Left renal pelvis (tissue), 4 donors: ENCODE measurements at places on chromosomes 4 and X.

DNA sequence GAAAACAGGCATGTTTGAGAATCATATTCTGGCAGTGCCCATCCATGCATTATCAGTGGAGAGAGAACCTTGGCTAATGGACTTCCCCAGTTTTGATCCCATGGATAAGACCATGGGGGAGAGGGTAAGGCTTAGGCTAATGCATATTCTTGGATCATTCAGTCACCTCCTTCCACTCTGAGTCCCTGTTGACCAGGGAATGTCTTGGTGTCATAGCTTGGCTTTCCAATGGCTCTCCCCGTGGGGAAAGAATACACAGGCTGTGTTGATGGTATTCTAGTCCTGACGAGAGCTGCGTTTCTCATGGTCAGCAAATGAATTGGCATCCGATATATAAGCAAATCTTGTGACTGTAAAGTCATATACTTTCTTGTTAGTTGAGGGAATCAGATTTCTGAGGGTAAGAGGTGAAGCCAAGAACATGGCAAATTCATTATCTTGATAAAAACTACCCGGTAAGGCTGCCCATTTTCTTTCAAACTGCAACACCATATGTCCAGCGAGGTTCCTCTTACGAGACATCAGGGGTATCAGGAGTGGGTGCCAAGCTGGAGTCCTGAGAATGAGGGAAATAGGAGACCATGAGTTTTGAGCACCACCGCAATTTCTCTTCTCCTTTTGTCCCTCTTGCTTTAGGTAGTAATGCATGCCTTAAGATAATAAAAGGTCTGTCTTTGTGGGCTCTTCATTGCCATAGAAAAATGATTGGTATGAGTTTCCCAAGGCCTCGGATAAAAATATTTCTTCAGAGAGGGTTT is 18.0 kb downstream of the RHOH start:
- no peak for DNase-seq

DNA sequence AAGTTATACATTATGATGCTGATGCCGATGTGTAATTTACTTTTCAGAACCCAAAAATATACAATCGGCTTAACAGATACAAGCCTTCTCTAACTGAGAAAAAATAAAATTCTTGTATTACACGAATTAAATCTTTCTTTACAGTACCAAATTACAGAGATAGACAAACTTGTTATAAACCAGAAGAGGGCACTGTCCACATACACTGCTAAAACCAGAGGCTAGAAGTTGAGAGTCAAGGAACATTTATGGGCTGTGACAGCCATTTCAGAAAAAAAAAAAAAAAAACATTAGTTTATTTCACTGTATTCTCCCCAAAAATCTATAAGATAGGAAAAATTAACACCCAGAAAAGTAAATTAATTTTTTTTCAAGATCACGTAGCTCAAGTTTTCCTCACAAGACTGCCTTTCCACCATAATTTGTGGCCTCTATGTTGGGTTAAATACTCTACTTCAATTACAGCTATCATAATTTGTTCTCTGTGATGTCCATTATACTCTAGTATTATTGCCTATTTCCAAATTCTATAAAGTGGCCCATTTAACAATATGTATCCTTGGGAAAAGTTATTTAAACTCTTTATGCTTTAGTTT is 12.0 kb downstream of the EREG start:
- DNase-seq, result no peak

DNA sequence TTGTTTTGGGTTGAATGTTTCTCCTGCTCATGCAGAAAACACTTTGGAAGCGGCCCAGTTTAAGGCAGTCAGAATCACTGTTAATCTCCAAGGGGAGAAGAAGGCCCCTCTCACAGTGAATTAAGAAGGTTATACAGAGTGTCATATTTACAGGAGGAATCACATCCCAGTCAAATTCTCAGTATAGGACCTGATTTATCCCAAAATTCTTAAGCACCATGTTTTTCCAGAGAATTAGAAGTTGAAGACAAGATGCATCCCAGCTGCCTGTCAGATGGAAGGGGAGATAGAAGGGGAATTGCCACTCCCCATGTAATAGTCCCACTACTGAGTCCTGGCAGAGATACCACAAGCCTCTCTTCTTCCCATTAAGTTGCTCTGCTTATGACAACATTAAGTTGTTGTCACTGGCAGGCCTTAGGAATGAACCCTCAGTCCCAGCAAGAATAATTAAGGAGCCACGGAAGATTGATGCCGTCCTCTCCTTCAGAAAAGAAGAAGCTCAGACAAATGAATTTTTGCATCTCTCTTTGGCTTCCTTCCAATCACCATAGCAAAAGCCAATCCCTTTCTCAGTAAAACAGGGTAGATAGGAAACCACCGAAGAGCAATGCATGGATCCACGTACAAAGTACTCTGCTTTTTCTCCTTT is 138.4 kb downstream of the LDB2 start:
- DNase-seq, result peak; percentile 52

DNA sequence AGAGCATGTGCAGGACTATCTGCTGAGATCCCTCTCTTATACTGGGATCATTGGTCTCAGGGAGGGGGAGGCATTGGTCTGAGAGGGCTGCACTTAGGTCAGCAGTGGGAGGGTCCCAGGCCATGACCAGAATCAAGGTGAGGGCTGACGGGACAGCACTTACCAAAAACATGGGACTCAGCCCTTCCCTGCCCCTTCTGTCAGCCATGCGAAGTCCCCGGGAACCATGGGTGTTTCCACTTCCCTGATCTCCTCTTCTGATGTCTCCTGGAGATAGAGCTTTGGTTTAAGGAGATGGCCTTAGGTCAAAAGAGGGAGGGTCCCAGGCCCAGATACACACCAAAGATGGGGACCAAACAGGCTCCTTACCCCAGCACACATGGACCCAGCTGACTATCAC is 12.9 kb upstream of the HSFX1 start:
- DNase-seq, result no peak

- DNase-seq, result no peak
Measured at GRCh38 chrX:84099120-84099519, 88.9 kb downstream of the RPS6KA6 start.

- DNase-seq, result no peak
Measured at GRCh38 chr4:82744284-82744968, 54.2 kb downstream of the SCD5 start.

DNA sequence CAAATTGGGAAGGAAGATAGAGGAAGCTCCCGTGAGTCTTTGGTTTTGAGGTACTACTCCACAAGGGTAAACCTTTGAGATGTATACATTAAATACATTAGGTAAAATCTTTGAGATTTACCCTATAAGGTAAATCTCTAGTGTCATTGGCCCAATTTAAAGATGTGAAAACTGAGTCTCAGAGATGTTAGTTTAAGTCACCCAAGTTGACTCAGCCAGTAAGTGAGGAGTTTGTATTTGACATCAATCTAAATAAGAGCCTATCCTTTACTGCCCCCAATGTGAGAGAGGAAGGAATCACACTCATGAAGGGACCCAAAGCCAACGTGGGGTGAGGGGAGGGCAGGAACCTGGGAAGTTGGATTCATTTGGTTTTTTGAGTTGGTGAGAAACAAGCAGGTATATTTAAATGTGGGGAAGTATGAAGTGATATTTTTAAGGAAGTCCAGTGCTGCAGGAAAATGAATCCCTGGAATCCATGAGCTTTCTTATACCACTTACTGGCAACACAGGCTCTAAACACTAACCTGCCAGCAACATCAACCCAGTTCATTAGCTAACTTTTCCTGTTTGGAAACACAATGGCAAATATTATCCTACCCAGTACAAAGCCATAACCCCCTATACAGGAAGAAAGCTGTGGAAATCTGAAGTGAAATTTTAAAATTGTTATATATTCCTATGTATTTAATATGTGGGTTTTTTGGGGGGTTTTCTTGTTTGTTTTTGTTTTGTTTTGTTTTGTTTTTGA is 55.3 kb downstream of the PALLD start:
- no peak for DNase-seq

DNA sequence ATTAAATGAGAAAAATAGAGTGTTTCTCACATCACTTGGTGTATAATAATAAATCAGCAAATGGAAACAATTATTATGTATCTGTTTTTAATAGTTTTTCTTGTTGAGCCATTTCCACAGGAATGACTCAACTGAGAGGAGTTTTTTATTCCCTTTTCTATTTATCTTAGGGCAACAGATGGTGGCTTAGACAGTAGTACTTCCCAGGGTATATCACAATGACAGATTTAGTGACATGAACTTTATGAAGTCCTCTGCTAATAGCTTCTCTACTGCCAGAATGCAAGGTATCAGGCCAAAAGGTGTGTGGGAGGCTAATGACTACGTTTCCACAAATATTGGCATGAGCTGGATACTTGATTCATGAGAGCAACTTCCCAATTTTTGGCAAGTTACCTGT is 126.7 kb downstream of the HTR2C start:
- DNase-seq, result no peak
